ENCODE measurements at places on chromosomes 6 and 20. TPM values are rescaled to one million over a fixed set of nuclear protein-coding genes. Genes with fewer than 3 reads are reported as not detected.

DNA sequence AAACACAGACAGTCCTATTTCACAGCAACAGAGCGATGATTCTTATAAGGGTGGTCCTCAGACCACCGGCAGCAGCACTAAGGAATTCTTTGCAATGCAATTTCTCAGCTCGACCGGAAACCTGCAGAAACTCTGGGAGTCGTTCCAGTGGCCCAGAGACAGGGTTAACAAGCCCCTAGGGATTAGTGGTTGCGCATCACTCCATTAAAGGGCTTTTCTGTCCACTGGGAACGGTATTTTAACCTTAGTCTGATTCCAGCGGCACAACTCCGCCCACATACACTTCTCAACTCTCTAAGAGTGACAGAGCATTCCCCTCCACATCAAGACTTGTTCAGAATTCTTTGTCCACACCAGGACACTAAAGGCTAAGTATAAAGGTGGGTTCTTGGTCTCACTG, 341.5 kb downstream of the TFAP2A start:
- no peak for DNase-seq

Gene OR2J1
- total RNA-seq: not detected

DNA sequence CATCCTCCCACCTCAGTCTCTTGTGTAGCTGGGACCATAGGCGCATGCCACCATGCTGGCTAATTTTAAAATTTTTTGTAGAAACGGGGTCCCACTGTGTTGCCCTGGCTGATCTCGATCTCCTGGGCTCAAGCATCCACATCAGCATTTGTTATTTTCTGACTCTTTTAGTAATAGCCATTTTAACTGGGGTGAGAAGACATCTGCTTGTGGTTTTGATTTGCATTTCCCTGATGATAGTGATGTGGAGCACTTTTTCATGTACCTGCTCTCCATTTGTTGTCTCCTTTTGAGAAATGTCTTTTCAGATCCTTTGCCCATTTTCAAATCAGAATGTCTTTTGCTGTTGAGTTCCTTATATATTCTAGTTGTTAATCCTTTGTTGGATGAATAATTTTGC, 22.2 kb upstream of the TULP4 start:
- DNase-seq: no peak

- DNase-seq: no peak
Measured at GRCh38 chr6:143984666-143985065, 23.4 kb downstream of the PLAGL1 start.

DNA sequence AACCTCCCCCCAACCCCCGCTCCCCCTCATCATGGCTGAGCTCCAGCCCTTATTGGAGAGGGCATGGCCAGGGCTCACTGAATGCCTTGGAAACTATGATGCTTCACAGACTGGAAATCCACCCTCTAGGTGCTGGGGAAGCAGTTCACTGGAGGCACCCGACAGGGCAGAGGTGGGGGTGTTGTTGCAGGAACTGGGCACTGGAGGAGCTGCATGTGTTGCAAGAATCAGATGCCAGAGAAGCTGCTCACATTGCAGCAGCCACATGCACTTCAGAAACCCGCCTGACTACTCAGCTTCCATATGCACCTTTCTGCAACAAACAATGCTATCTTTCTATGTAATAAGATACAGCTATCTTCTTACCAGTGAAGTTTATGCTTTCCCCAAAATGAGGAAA, 7.9 kb upstream of the TBPL1 start:
- no peak for DNase-seq

Gene PSORS1C2
- not detected for total RNA-seq

DNA sequence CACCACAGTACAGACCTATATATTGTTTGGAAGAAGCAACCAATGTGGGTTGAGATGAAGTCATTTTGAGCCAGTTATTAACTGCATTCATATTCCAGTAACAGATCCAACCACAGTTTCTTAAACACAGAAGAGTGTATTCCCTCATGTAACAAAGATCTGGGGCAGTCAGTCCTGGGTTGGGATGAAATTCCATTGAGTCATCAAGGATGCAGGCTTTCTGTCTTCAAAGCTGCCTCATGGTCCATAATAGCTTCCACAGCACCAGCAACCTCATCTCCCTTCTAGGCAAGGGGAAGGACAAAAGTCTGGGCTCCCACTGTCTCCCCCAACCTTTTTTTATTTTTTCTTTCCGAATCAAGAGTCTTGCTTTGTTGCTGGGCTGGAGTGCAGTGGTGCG, 2.9 kb upstream of the SOD2 start:
- DNase-seq: no peak

Gene TGM2
- total RNA-seq: 846 TPM

GRCh38 chr6:53634184-53634631, 31.3 kb downstream of the KLHL31 start:
- DNase-seq: no peak

DNA sequence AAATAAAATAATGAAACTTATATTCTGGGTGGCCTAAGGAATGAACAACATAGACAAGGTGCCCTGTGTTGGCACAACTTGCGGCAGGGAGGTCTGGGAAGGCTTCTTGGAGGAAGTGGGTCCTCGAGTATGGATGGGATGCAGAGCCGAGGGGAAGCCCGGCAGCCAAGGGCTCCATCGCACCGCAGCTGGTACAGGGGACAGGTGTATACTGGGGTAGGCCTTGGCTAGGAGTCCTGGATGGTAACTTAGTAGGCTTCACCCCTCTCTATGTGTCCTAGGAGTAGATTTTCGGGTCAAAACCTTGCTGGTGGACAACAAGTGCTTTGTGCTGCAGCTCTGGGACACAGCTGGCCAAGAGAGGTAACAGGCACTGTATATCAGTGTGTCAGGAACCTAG, 28.0 kb downstream of the RAB44 start:
- no peak for DNase-seq

Gene POLR1C
- total RNA-seq: 14.7 TPM

Gene CNKSR3
- 20.3 TPM for total RNA-seq

Gene PNLDC1
- 0.33 TPM for total RNA-seq

Gene DOK5
- total RNA-seq: 14.3 TPM

- DNase-seq: no peak
Measured at GRCh38 chr6:16471222-16471909, 233.0 kb downstream of the GMPR start.

DNA sequence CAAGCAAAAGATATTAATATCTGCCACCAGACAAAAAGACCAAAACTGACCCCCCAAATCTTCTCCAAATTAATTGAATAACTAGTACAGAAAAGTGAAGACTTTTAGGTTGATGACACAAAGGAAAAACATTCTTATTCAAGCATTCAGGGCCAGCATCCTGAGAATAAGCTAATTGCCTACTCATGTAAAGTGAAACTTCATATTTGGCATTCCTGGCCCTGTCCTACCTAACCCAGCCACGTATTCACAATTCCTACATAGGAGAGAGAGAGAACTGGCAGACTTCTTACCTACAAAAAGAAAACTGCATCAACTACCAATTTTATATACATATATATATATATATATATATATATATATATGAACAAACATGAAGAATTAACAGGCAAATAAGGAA, 4.9 kb upstream of the ASCC3 start:
- no peak for DNase-seq

- no peak for DNase-seq
Measured at GRCh38 chr6:15368186-15368585, 122.3 kb downstream of the JARID2 start.

DNA sequence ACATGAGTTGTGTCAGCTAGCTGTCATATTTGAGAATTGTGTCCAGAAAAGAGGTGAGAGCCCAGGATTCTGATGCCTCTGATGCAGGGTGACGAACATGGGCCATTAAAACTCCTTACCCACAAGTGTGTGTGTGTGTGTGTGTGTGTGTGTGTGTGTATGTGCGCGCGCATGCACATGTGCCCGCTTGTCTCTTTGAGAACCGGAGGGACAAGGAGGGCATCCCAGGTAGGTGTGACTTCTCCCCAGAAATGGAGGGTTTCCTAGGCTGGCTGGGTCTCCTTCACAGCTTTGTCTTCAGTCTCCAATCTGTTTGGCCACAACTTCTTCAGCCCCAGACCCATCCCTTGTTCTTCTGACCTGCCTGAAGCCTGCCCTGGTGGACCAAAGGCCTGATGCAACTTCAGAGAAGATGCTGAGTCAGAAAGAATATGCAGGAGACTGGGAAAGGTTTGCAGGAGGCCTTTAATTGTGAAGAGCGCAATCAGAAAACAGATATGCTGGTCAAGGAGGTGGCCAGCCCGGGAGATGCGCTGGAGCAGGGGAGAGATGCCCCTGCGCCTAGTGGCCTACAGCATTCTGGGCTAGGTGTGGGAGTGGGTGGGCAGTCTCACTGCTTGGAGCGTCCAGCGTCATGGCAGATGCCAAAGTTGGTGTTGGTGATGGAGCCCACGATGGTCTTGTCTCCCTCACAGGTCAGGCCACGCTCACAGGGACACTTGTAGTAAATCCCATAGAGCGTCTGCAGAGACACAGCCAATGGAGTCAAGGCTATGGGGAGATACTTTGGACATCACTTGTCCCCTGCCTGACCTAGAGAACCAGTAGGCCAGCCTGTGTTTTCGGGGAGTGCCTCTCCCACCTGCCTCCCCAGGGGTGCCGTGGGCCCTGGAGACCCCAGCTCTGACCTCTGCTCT, 2.3 kb downstream of the CLPS start:
- no peak for DNase-seq

DNA sequence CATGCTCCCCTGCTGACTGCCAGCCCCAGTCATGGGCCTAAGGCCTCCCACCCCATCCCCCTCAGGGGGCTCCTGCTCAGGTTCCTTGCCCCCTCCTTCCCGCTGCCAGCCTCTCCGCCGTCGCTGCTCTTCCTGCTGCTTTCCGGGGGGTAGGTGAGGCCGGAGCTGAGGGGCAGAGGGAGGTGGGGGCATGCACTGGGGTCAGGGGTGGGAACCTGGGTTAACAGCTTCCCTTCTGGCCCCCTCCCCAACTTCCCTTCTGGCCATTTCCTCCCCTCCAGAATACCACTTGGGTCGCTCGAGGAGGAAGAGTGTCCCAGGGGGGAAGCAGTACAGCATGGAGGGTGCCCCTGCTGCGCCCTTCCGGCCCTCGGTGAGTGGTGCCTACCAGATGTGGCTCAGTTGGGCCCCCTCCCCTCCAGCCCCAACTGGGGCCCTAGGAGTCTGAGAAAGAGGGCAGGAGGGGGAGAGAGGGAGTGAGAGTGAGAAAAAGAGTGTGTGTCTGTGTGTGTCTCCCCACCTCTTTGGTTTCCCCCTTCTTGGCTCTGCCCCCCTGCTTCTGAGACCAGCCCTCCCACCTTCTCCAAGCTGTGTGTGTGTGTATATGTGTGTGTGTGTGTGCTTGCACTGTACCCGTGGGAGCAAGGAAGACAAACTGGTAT, 12.1 kb downstream of the SYNGAP1 start:
- no peak for DNase-seq

DNA sequence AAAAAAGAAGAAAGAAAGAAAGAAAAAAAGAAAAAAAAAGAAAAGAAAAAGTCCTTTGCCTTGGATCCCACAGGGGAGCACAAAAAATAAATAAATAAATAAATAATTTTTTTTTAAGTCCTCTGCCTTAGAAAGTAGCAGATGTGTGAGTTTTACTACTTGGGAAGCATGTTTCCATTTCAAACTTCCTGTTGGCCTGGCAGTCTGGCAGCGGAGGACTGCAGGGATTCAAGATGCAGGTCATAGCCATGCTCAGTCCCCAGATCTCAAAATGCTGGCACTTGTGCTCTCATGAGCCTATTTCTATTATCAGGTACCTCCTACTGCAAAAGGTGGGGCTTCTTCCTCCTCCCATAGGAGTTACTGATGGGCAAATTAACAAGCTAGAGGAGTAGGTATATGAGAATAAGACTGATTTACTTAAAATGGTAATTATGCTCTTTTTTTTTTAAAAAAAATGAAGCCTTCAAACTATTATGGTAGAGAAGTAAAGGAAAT, 54.2 kb upstream of the MAP7 start:
- DNase-seq: no peak

DNA sequence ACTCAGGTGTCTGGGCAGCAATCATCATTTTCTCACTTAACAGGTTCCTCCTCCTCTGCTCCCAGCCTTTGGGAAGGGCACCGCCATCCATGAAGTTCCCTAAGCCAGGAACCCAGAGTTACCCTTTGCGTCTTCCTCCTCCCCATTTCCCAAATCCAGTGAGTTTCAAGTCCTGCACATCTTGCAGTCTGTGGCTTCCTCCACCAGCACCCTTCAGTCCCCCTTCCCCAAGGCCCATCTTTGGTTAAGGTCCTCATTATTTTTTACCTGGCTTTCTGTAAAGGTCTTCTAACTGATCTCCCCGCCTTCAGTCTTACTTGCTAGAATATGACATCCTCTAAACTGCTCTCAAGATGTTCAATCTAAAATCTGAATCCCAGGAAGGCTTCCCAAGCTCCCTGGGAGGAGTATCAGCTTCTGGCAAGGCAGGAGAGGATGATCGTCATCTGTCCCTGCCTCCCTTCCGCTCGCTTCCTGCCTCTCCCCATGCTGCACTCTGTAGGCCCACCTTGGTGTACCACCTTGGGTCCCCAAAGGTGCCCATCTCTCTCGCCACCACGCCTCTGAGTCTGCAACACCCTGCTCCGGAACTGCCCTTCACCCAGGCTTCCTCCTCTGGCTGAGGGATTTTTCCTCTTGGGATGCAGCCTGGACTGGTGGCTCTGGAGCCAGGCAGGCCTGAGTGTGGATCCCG, 11.4 kb upstream of the DUSP22 start:
- no peak for DNase-seq

GRCh38 chr6:21118216-21118780, 475.3 kb upstream of the SOX4 start:
- DNase-seq: no peak

DNA sequence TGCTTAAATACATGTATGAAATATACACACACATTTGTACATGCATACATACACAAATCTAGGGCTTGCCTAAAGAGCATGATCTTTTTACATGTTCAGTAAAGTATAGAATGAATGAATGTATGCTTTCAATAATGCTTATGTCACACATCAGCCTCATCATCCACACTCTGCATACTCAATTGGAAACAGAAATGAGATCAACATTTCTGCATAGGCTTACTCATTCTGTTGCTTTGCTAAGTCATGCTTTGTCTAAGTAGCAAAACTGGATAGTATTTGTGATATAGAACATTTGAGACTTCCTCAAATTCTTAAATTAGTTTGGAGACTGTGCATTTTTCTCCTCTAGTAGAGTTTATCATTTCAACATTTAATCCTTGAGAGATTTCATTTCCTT, 343.3 kb downstream of the ADGRB3 start:
- DNase-seq: no peak

- no peak for DNase-seq
Measured at GRCh38 chr20:61400499-61400898, 148.4 kb downstream of the CDH4 start.

- DNase-seq: no peak
Measured at GRCh38 chr6:7138921-7139358, 31.2 kb downstream of the RREB1 start.

Gene BMP2
- 2.4 TPM for total RNA-seq

Gene PLN
- 2,329 TPM for total RNA-seq

Gene NKAIN4
- not detected for total RNA-seq

- DNase-seq: no peak
Measured at GRCh38 chr6:18733921-18734550, 346.9 kb downstream of the RNF144B start.

- no peak for DNase-seq
Measured at GRCh38 chr6:27312146-27312949, at the start of gene POM121L2. Gene POM121L2, minus strand, starts transcription at chr6:27312273. Its CDS starts 103 bp downstream, at chr6:27312170.

- DNase-seq: peak; percentile 80
Measured at GRCh38 chr6:32108094-32108627, 977 bp downstream of the TNXB start.

Gene ABHD16B
- not detected for total RNA-seq

Data from left ventricle myocardium inferior (tissue), 1 donor.